ENCODE measurements at places on chromosomes 4 and X. TPM values are rescaled to one million over a fixed set of nuclear protein-coding genes. Genes with fewer than 3 reads are reported as not detected.

Gene GAGE13
- total RNA-seq = not detected

Gene GSPT2
- 7.4 TPM for total RNA-seq

Gene MSANTD1
- 1.6 TPM for total RNA-seq

- no peak for DNase-seq
These were observed 10.9 kb downstream of the NFKB1 start for GRCh38 chr4:102511830-102512605.

Gene ATOH1
- total RNA-seq = not detected

Gene FOXP3
- 5.4 TPM for total RNA-seq

DNA sequence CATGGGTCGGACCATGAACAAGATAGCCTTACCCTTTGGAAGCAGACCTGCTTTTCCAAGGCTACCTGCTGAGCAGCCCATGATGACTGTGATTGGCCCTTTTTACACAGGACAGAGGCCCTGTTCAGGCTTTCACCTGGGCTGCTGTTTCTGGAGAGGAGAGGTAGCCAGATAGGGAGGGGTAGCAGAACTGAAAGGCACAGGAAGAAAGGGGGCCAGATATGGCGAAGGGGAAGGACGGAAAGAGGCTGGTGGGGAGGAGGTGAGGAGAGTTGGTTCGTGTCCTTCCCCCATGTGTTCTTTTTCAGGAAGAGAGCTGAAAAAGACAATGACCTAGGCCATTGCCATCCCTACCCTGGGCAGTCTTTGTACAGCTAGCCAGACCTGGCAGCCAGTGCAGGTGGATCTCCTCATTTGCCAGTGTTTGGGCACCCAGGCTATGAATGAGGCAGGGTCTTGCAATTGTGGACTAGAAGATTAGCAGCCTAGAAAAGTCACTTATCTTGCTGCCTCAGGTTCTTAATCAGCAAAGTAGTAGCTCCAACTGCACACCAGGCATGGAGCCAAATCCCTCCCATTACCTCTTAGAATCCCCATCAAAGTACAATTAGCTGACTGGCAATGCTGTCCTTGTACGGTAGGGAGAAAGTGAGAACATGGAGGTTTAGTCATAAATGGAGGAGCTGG is 139.6 kb downstream of the AMMECR1 start:
- no peak for DNase-seq
